ENCODE measurements at places on chromosomes 7 and 10.

- peak; percentile 11 for ATAC-seq
These were observed 8.8 kb downstream of the LIMK1 start for GRCh38 chr7:74092321-74092963.

DNA sequence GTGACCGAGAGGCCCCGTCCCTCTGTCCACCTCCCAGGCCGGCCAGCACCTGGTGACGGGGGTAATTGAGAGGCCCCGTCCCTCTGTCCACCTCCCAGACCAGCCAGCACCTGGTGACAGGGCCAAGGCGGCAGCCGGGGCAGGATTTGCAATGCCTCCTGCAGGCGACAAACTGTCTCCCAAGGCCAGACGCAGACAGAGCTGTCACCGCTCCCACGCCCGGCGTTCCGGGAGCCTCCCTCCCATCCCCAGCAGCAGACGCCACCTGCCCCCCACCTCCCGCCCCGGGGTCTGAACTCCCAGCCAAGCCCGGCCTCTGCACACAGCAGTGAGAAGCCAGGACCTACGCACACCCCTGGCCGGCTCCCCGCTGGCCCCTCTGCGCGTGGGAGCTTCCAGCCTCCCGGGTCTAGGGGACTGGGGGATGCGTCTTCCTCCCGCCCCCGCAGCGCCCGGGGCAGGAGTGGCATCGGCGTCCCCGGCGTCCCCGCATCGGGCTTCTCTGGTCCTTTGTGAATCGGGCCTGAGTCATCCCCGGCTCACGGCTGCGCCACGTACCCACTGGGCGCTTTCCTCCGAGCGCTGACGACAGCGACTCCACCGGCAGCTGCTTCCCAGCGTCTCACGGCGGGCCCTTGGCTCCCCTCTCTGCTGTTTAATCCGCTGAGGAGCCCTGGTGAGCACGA, 95.1 kb upstream of the DIP2C start:
- ATAC-seq, result peak; percentile 42

DNA sequence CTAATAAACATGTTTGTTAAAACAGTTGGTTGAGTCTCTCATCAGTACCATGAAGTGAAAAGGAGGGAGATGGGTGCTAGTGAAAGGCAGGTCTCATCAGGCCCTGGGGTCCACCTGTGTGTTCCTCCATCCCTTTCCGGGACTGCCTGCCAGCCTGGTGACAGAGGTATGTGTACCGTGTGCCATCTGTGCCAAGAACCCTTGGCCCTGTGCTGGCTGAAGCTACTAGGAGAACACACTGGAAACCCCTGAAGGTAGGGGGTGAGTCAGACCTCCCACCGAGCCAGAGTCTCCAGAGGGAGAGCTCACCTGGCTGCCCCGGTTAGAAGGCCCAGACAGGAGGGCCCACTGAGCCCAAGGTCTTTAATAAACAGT, 2.3 kb downstream of the DDIT4 start:
- ATAC-seq, result no peak

GRCh38 chr10:127423218-127423915, 125.7 kb upstream of the NPS start:
- no peak for ATAC-seq

- ATAC-seq, result no peak
These were observed 4.5 kb upstream of the EMX2 start for GRCh38 chr10:117537904-117538524.

DNA sequence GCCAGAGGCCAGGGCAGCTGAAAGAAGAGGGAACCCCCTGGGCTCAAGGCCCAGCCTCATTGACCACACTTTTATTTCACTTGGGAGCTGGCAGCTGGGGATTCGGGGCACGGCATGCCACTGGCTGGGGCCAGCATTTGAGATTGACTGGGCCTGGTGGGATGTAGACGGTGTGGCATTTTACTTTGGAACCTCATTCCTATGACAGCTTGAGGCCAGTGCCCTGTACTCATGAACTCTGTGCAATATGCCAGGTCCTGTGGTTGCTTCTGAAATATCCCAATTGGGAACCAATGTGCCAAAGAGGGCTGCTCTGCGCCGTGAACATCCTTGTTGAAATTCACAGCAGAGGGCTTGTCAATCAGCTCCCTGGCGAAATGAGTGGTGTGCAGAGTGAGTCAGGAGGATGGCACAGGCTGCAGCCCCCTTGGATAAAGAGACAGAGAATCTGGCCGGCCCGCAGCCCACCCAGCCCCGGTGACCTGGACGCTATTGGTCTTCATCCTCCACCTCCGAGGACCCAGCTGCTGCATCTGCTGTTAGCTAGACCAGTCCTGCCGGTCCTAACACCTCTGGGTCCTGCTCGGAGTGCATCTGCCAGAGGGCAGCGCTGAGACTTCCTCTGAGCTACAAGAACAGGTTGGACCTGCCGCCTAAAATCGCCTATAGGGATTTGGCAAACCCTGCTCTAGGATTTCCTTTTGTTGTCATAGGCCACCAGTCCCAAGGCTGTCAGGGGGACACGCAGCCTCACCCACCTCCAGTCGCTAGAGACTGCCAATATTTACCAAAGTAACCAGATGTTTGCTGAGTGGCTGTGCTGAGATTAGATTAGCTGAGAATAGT, 58.0 kb downstream of the PRKAG2 start:
- no peak for ATAC-seq

DNA sequence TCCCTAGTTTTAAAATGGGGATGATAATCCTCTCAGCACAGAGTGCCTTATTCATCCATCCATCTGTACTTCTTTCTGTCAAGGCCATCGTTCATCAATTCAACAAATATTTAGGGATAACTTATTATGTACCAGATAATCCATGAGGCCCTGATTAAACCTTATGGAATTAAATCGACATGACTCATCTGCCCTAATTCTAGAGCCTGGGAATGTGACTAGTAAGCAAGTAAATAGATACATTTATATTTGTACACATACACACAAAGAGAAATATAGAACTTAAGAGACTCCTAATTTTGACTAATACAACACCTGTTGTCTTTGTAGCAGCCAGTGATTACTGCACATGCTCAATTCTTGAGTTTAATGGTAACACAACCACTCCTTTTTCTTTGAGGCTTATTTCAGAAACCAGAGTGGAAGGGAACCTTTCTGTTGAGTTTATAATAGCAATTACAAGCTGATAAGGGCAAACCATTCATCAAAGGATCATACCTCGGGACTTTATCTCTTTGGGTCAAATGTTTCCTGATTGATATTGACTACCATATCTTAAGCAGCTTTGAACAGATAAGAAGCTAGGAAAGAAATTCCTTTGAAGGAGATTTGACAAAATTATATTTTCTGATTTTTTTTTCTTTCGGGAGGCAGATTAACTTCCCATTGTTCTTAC, 122.7 kb downstream of the ARID5B start:
- ATAC-seq, result no peak

GRCh38 chr7:18760631-18761445, 265.3 kb downstream of the HDAC9 start:
- ATAC-seq, result no peak

GRCh38 chr7:2950578-2950977, 93.1 kb downstream of the CARD11 start:
- no peak for ATAC-seq

- ATAC-seq, result no peak
These were observed 65.6 kb downstream of the HIPK2 start for GRCh38 chr7:139711991-139712743.

- no peak for ATAC-seq
These were observed 138.8 kb downstream of the ZEB1 start for GRCh38 chr10:31457858-31458257.

GRCh38 chr7:141495057-141495456, 56.2 kb upstream of the AGK start:
- no peak for ATAC-seq

- ATAC-seq, result no peak
These were observed 71.1 kb upstream of the MYL10 start for GRCh38 chr7:101699881-101700823.
